ENCODE measurements at places on chromosomes 3 and 15.

DNA sequence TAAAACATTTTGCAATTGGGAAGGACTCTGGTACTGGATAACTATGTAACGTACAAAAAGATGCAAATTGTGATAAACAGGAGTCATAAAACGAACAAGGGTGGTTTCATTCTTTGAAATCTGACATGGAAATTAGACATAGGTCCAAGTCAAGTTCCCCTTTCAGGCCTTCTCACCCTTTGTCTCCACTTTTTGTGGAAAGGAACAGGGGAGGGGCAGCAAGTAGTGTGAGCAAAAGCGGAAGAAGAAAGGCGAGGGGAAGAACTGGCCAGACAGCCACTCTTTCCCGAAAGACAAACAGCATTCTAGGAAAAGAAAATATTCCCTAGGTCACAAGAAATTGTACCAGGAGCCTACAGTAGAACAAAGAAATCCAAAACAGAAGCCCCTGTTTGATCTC lies 52.6 kb downstream of the MCF2L2 start:
- no peak for DNase-seq

DNA sequence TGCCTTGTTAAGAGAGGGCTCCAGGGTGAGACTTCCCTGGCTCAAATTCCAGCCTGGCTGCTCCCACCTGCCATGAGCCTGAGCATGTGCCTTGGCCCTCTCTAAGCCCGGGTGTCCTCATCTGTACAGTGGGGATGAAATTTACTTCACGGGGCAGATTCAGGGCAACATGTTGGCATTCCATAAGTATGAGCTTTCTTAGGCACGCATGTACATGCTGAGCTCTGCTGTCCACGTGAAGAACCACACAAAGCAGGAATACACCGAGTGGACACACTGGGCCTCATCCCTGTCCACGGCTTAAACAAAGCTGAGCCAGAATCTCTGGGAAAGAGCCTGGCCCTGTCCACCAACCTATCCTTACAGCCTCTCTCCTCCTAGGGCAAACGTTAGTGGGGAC lies 167.4 kb downstream of the OSBPL10 start:
- no peak for DNase-seq

DNA sequence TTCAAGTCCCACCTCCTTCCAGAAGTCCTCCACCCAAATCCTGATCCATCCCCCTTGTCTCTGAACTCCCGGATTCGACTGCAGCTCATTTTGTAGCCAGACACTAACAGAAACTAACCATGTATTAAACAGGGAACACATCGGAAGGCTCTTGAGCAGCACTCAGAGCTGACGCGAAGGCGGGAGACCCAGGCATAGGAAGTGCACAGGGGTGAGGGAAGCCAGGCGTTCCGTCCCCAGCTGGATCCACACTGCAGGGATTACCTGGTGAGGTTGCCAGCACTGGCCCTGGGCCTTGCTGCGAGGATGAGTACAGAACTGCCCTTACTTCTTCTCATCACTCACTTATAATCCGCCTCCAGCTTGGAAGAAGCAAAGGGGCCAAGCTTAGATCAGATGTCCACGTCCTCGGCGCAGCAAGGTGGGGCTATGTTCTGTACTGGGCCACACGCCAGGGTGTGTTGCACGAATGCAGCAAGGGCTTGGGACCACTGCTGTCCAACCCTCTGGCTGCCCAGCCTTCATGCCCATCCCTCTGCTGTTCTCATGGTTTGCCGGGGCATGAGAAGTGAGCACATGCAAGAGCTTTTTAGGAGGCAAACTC lies 124.2 kb upstream of the SMAD3 start:
- DNase-seq = no peak

GRCh38 chr3:15420871-15421270 lies 6.5 kb downstream of the METTL6 start:
- no peak for DNase-seq

DNA sequence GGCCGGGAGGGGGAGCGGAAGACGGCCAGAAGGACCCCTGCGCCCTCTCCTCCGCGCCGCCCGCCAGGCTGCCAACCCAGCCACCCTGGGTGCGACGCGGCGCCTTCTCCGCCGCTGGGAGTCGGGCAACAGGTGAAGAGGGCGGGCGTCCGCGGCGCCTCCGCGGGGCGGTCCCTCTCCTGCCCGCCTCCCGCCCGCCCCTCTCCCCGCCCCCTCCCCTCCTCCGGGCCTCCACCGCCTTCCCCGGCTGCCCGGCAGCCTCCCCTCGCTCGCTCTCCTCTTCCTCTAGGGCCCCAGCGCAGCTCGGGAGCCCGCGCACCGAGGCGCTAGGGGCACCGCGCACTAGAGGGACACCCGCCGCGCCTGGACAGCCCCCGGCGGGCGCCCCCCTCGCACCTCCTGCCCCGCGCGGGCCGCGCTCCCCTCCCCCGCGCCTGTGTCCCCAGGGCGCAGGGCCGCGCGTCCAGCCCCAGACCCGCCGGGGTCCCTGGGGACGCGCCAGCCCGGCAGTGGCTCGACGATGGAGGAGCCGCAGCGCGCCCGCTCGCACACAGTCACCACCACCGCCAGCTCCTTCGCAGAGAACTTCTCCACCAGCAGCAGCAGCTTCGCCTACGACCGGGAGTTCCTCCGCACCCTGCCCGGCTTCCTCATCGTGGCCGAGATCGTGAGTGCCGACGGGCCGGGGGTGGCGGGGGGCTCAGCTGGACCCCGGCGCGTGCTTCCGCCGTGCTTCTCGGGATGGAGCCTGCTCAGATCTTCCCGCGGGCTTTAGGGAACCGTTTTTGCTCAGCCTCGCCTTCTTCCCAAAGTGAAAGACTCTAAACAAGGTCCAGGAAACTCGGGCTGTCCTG lies at the start of gene CMTM8:
TSS of gene CMTM8 (plus strand) at position 228 of the 854 bp plus-strand sequence. CDS start at position 521, 293 bp downstream.
- peak; percentile 45 for DNase-seq

GRCh38 chr3:15154326-15154725 lies 51.7 kb upstream of the CAPN7 start:
- no peak for DNase-seq

Data from fibroblast of skin of back (primary cell).